ENCODE measurements at places on chromosomes 4 and X. TPM values are rescaled to one million over a fixed set of nuclear protein-coding genes. Genes with fewer than 3 reads are reported as not detected.

DNA sequence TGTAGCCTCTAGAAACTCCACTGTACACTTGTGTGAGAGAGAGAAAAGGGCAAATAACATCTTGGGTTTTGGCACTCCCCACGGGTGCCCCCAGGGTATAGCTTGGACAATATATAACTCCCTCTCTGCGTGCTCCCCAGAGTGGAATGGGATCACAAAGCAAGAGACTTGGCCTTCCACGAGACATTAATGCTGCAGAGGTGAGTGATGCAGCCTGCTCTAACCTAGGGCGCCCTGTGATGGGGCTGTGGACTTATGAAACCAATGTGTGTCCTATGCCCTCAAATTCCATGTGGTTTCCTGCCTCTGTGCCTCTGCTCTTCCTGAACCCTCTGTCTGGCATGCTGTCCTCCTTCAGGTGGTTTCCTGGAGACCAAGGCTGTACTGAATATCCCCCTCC is 22.0 kb upstream of the FAM9C start:
- no peak for DNase-seq

- DNase-seq: no peak
Measured at GRCh38 chrX:101062176-101062575, 10.3 kb upstream of the TRMT2B start.

The GC gene
- total RNA-seq: not detected

DNA sequence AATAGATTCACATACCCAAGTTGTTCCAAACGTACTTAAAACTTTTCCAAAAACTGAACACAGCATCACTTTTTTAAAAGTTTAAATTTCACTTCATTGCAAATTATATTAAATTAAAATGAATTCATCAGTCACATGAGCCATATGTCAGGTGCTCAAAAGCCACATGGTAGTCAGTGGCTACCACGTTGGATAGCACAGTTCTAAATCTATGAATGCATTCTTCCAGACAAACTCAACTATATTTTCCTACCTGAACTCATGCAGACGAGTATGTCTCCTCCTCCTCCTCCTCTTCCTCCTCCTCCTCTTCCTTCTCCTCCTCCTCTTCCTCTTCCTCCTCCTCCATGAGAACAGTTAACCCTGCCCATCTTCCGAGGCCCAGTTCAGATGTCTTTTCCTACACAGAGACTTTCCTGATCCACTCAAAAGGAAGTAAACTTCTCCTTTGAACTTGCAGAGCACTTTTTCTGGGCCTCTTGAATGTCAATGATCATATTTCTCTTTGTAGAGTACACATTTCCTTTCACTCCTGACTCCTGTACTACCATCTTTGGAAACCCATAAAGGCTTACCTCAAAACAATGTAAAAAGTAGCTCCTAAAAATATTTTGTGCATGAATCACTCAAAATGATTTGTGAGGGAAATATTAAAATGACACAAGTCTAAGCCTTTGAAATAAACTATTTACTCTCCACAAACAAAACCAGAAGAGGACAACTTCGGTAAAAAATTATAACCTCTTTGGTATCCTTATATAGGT is 172.6 kb downstream of the AMELX start:
- no peak for DNase-seq

The TECRL gene
- 7.9 TPM for total RNA-seq

DNA sequence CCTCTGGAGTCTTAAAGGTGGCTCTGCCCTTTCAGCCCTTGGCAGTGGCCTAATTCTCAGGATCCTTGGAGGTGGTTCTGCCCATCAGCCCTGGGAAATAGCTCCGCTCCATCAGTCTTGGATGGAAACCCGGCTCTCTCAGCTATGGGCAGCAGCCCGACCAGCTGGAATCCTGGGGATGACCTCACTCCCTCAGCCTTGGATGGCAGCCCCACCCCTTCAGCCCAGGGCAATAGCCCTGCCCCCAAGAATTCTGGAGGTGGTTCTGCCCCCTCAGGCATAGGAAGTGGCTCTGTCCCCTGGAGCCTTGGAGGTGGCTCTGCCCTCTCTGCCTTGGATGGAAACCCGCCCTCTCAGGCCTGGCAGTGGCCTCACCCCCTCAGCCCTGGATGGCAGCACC is 127.7 kb downstream of the RBMX2 start:
- no peak for DNase-seq
